ENCODE measurements at places on chromosomes 11 and 22.

- no peak for DNase-seq
Measured at GRCh38 chr11:80595011-80595410, 1154.2 kb upstream of the TENM4 start.

GRCh38 chr11:111577821-111578220, 24.4 kb upstream of the SIK2 start:
- DNase-seq: no peak

- peak; percentile 70 for DNase-seq
Measured at GRCh38 chr11:27255447-27255828, 107.6 kb downstream of the CCDC34 start.

- no peak for DNase-seq
Measured at GRCh38 chr11:48081151-48082010, 101.0 kb downstream of the PTPRJ start.

DNA sequence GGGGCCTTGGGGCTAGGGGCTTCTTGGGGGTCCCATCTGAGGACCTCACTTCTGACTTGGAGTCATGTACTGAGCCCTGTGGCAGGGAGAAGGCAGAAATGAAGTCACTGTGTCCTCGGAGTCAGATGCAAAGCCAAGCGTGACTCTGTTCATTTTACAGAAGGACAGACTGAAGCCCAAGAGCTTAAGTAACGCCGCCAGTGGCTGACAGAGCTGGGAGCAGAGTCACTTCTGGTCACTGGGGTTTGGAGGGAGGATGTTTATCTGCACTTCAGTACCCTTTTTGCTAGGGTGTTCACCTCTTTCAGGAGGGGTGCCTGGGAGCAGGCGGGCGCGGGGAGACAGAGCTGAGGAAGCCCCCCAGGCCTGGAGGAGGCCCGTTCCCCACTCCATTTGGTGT, 10.7 kb downstream of the CD6 start:
- no peak for DNase-seq

DNA sequence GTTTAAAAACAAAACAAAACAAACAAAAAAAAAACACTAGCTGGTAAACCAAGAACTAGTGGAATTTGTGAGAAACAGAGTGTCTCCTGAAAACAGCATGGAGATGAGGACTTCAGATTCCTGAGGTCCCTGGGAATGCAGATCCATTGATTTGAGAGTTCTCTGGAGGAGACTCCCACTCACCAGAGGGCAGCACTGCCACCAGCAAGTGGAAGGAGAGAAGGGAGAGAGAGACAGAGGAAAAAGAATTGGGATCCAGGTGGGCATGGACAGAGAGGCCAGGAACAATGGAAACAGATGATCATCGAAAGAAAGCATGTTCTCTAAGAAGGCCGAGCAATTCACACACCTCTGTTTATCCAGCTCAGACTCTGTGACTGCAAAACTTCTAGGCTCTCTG, 31.8 kb downstream of the ETS1 start:
- no peak for DNase-seq

DNA sequence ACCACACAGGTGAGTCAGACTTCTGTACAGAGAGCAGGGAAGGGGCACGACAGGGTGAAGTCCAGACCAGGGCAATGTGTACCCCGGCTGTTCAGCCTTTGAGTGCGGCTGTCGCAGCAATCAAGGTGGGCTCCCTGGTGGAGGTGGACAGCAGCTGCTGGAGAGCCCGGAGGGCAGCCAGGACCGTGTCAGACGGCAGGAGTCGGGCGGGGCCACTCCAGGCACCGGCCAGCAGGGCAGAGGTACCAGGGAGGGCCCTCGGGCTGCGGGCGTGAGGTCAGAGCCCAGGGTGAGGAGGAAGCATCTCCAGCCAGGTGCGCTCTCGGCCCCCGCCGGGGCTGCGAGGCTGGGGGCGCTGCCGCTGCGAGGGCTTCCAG, 802 bp upstream of the PIM3 start:
- DNase-seq: no peak

GRCh38 chr22:30646518-30647160, 11.1 kb downstream of the SLC35E4 start:
- no peak for DNase-seq

GRCh38 chr11:16587670-16588069, 150.8 kb upstream of the C11orf58 start:
- no peak for DNase-seq

GRCh38 chr11:111531687-111532364, 8.7 kb upstream of the LAYN start:
- DNase-seq: peak; percentile 82

GRCh38 chr11:18495271-18495670, 31.5 kb downstream of the TSG101 start:
- no peak for DNase-seq

Data from skeletal muscle cell (primary cell).